Stimulated activated CD4-positive, alpha-beta T cell treated with anti-CD3 and anti-CD28 coated beads, Interleukin-15, amount 100 ng/mL, for 1 hour (primary cell): ENCODE measurements at places on chromosomes 1 and 21.

DNA sequence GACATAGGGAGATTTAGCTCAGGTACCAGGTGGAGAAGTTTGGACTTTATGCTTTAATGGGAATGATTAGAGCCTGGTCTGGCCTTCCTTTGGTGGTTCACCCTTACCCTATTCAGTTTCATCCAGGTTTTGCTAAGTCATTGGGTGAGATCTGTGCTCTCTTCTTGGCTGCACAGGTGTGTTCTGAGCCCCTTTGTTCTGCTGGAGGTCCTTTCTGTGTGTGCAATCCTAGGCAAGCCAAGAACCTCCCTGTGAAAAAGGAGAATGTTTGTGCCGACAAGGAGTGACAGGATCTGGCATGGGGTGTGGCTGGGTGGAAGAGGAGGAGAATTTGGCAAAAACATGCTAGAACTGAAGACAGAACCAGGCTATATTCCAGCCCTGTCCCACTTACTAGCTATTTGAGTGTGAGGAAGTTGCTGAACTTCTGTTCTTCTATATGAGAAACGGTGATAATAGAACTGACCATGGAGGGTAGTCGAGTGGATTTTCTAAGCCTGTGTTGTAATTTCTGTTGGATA lies 4.6 kb downstream of the GSTM5 start:
- DNase-seq: no peak

DNA sequence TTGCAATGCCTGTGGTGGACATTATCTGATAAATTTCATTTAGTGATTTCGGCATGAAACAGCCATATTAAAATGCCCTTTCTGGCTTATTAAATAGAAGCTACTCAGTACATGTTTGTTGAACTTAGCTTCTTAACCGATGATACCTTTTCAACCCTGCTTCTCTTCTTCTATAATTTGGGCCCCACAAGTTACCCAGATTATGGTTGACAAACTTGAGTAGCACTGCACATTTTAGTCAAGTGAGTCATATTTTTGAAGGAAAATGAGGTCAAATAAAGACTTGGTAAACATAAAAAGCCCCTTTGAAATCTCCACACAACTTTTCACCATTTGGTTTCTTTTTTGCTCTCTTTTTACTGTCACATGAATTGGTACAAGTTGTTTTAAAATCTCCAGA lies 33.8 kb downstream of the GIPC2 start:
- no peak for DNase-seq

- no peak for DNase-seq
Observed at GRCh38 chr1:88774151-88774556, 90.1 kb downstream of the PKN2 start.

DNA sequence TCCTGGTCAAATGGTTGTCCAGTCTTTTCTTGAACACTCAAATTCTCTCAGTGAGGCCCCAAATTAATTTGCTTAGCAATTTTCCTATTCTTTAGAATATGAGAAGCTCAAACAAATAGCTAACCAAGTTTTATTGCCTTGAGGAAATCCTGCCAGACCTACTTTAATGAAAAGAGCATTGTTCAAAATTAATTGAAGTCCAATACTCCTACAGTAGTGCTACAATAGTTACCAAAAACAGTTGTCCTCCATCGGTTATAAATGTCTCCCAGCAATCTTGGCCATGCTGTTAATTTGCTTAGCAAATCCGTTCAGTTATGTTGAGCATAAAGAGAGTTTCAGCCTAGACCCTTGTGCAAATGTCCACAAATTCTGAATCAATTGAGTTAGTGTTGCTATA lies 112.9 kb downstream of the MAB21L3 start:
- no peak for DNase-seq

DNA sequence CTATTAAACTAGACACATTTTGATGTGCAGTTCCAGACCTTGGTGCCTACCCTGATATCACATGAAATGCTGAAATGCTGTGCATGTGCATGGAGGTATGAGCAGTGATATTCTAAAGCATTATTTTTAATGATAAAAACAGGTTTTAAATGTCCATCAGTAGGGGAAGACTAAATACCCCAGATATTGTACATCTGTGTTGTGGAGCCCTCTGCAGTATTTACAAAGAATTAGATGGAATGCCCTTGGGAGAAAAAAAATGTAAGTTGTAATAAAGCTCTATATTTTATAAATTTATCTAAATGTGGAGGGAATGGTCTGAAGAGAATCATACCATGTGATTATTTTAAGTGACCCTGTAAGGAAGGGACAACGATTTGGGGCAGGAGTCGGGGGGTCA lies 39.1 kb upstream of the IGSF5 start:
- DNase-seq: no peak

GRCh38 chr1:154741327-154741726 lies 128.8 kb downstream of the KCNN3 start:
- no peak for DNase-seq

GRCh38 chr1:7046891-7047290 lies 261.6 kb downstream of the CAMTA1 start:
- no peak for DNase-seq

GRCh38 chr21:46028573-46029091 lies 47.1 kb downstream of the COL6A1 start:
- DNase-seq: no peak

GRCh38 chr1:230906226-230906625 lies 37.9 kb upstream of the C1orf198 start:
- DNase-seq: no peak

DNA sequence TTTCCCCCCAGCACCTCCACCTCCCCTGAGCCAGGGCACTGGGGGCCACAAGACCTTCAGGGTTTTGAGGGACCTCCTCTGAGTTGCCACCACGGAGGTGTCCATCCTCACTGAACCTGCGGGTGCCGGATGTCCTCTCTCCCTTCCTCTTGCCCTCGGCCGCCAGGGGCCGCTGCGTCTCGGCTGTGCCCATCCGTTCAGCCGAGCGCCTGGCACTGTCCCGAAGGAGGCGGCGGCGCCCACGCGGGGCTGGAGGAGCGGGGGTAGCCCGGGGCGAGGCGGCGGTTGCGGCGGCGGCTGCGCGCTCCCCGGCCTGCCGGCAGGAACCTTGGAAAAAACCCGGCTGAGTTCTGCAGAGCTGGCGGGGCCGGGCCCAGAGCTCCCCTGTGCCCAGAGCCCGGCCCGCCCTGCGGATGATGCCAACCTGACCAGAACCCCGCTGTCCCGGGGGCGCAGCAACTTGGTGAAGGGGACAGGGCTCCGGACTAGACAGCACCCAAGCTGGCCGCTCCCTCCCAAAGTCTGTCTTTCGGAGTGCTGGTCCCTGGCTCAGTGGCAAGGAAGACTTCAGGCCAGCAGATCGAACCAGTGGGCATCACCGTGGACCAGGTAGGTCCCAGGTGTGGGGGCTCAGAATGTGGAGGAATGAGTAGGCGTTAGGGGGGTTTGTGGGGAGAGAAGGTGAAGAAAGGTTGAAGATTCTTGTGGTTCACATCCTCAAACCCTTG lies 3.7 kb upstream of the PPM1J start:
- peak; percentile 50 for DNase-seq

DNA sequence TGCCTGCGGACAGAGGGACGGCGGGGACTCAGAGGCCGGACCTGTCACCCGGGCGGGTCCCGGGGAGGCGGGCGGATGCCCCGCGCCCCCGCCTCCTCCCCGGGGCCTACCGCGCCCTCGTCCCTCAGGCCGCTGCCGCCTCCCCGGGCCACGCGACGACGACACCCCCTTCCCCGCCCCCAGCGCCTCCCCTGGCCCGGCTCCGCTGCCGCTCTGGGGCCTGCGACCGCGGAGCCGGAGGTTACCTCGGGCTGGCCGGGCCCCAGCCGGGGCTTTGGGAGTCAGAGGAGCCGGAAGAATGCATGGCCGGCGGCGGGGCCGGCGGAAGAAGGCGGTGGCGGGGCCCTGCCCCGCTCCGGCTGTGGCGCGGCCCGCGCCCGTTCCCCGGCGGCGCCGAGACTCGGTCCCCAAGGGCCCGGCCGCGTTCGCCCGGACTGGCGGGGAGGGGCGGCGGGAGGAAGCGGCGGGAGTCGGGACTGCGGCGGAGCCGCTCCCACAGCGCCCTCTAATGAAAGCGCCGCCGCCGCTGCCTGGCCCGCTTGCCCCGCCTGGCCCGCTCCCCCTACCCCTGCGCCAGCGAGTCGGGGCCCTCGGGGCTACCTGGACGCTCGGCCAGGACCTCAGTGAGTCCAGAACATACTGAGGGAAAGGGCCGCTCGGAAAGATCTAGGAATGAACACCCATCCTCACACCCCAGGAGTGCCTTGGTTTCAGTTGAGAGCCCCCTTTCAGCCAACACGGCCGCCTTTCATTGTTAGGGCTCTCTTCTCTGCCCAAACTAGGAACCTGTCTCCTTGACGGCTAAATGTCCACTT lies at the start of gene LPGAT1:
Gene LPGAT1, minus strand, starts transcription at position 436 of the 815 bp plus-strand sequence. CDS start 1,467 bp downstream, outside the sequence.
- DNase-seq: peak; percentile 53

DNA sequence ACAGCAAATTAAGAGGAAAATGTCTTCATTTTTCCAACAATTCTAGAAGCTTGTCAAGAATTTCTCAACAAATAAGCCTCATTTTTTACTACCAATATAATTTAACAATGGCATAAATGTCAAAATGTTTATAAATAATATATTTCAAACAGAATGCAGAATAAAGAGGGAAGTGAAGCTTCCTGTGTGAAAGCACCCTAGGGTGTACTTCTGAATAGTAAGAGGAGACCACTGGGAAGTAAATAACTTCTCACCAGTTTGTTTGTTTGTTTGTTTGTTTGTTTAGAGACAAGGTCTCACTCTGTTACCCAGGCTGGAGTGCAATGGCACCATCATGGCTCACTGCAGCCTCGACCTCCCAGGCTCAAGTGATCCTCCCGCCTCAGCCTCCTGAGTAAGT lies 244.3 kb downstream of the SLC45A1 start:
- no peak for DNase-seq

- DNase-seq: no peak
Observed at GRCh38 chr1:8077120-8077573, 51.0 kb upstream of the ERRFI1 start.

- DNase-seq: no peak
Observed at GRCh38 chr21:27570306-27570868, 603.5 kb upstream of the ADAMTS5 start.

- DNase-seq: no peak
Observed at GRCh38 chr1:148166558-148167492, 14.7 kb upstream of the NBPF11 start.

DNA sequence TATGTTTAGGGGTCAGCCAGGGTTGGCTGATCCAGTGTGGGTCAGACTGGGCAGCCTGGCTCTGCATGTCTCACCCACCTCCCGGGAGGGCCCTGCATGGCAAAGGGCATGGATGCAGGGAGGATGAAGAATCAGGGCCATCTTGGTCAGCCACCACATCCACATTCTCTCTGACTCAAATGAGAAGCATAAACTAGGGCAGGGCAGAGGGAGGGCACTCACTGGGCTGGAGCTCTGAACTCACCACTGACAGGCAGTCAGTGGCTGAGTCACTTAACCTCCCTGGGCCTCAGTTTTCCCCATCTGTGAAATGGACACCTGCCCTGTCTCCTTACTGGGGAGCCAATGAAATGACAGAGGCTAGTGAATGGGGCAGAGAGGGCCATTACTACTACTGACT lies 4.3 kb upstream of the CELA2A start:
- no peak for DNase-seq

DNA sequence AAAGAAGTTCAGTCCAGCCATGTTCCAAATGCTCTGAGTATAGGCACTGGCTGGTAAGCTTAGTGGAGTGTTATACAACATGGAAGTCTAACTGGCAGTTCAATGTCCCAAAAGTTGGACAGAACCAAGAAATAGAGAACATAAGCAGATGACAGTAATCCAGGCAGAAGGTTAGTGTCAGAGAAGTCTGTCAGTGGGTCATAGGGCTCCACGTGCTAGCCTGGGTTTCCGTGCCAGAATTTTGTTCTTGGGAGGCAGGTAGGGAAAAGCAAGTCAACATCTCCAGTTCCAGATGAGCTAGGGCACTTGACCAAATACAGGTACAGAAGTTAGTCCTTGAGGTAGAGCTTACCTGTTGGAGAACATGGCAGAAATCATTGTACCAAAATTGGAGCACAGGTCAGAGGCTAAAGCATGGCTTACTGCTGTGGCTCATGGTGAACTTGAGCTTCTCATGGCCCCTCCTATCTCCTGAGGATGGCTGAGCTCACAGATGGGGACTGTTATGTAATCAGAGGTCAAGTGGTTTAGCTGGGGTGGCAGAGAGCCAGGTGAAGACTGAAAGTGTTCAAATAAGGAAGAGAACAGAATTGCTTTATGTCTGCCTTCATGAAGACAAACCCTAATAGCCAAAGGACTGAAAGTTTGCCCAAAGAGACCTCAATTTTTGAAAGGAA lies 170.8 kb downstream of the NFIA start:
- DNase-seq: no peak

GRCh38 chr1:212671342-212672031 lies 28.2 kb downstream of the BATF3 start:
- no peak for DNase-seq
